Smooth muscle cell of the umbilical artery (primary cell): ENCODE measurements at places on chromosomes 2 and 18. TPM values are rescaled to one million over a fixed set of nuclear protein-coding genes. Genes with fewer than 3 reads are reported as not detected.

The CNDP1 gene
- total RNA-seq, result not detected in 2 replicates

The ACOXL gene
- total RNA-seq, result not detected in 2 replicates

The PARD6G gene
- total RNA-seq, result 6.8 and 8.1 TPM in 2 replicates

The GPR55 gene
- not detected in 2 replicates for total RNA-seq

The SLC4A1AP gene
- total RNA-seq, result 29.7 and 30.5 TPM in 2 replicates

The DSG4 gene
- total RNA-seq, result not detected in 2 replicates

The KCNE4 gene
- 12.5 and 173 TPM in 2 replicates for total RNA-seq
